Glomerular endothelial cell (primary cell): ENCODE measurements at places on chromosomes 2 and 18. TPM values are rescaled to one million over a fixed set of nuclear protein-coding genes. Genes with fewer than 3 reads are reported as not detected.

DNA sequence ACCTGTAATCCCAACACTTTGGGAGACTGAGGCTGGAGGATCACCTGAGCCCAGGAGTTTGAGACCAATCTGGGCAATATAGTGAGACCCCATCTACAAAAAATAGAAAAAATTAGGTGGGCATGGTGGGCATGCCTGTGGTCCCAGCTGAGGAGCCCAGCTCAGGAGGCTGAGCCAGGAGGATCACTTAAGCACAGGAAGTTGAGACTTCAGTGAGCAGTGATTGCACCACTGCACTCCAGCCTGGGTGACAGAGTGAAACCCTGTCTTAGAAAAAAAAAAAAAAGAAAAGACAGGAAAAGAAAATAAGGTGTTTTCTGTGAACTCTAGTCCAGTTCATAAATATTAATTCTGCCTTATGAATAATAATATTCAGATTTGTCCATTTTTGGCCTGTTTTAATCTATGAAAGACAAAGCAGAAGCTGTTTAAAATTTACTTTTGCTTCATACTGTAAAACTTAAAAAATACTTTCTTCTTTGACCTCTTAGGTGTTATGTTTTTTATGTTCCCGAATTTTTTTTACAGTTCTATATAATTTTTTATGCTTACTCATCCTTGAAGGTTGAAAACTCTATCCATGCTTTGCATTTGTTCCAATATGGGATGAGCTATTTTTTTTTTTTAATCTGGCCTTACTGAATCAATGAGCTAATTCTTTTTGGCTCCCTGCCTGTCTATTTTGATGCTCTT is 8.4 kb upstream of the ANXA4 start:
- no peak for DNase-seq

DNA sequence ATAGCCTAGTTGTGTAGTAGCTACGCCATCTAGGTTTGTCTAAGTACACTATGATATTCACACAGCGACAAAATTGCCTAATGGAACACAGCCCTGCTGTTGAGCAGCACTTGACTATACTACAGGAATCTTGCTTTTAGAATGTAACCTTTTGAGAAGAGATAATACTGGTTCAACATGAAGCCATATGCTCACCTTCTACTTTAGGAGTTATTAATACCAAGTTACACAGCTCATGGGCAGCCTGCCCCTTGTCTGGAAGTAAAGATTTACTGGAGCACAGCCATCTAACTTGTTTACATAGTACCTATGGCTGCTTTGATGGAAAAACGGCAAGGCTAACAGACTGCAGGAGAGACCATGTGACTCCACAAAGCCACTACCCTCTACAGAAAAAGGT is 174.8 kb downstream of the DYM start:
- DNase-seq, result no peak

XDH gene
- 0.05 and 0.18 TPM in 2 replicates for total RNA-seq

PLB1 gene
- total RNA-seq, result 0.53 and 1.6 TPM in 2 replicates

DNA sequence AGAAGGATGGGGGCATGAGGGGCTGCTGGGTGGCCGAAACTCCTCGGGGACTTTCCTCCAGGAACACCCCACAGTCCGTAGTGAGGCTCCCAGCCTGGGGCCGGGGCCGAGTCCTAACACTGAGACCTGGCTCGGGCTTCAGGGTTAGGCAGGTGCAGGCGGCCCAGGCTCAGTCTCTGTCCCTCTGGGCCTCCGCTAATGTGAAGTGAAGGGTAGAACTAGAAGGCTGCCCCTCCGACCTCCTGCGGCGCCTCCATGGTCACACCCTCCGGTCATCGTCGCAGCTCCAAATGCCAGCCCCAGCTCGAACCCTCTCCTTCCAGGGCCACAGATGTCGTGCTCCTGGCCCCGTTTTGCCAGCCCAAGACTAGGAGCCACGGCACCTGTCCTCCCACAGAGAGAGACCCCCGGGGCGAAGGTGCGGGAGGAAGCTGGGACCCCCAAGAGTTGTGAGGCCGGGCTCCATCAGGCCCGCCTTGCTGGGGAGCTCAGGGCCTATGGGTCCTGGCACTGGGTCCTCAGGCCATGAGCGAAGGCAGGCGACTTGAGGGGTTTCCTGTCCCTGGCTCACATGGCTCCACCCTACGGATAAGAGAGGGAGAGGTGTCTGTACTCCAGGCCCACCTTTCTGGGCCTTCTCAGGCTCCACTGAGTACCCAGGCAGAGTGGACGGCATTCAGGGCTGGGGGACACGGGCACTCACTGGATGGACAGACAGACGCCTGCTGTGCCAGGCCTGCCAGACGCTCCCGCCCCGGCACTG is 797 bp downstream of the ANO7 start:
- DNase-seq, result no peak

DNA sequence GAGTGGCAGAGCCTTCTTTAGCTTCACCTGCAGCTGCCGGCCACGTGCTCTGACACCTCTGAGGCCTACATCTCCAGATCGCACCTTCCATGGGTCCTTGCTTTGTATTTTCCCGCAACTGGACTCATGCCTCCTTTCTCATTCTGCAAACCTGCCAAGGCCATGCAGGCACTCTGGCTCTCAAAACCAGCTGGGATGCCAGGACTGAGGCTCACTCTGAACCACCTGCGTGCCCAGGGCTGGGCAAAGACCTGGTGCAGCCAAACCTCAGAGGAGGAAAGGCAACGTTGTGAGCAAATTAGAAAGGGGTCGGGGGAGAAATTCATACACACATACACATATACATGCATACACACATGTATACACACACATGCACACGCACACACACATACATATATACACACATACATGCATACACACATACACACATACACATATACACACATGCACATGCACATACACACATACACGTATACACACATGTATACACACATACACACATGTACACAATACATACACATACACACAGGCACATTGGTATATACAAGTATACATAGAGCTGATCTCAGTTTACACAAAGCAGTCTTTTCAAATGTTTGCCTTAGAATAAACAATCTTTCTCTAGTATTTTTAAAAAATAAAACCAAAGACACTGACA is 125.2 kb downstream of the RTP5 start:
- no peak for DNase-seq

DAPL1 gene
- total RNA-seq, result not detected in 2 replicates

- no peak for DNase-seq
Measured at GRCh38 chr2:99031481-99031880, 95.5 kb upstream of the CRACDL start.

HOXD3 gene
- total RNA-seq, result 5.3 and 7.2 TPM in 2 replicates
